ENCODE measurements at places on chromosomes 7 and 10. TPM values are rescaled to one million over a fixed set of nuclear protein-coding genes. Genes with fewer than 3 reads are reported as not detected.

Gene PHYHIPL
- 0.09 TPM for total RNA-seq

Gene ACBD5
- total RNA-seq, result 34.9 TPM

Gene ITGA8
- total RNA-seq, result 4.5 TPM

Gene PPP1R3A
- total RNA-seq, result 54.1 TPM

Gene CCDC172
- total RNA-seq, result not detected

Gene MMD2
- not detected for total RNA-seq

Gene THSD7A
- 2.0 TPM for total RNA-seq

Gene SLC26A4
- total RNA-seq, result 0.74 TPM

Gene RALA
- 21.6 TPM for total RNA-seq

Gene AFAP1L2
- total RNA-seq, result 5.5 TPM

Gene LIPF
- not detected for total RNA-seq

Gene MBL2
- not detected for total RNA-seq

Gene HOXA6
- total RNA-seq, result not detected

Gene CDK13
- total RNA-seq, result 28.1 TPM

Gene INPP5F
- 6.2 TPM for total RNA-seq

Gene FAM180A
- total RNA-seq, result 3.6 TPM

Gene FLNC
- 257 TPM for total RNA-seq

Gene MRPL43
- 47.3 TPM for total RNA-seq

Gene CHST15
- total RNA-seq, result 9.2 TPM

Gene SNCG
- 51.0 TPM for total RNA-seq

Gene AZGP1
- 91.1 TPM for total RNA-seq

Gene CALML5
- total RNA-seq, result not detected

Gene GRID1
- 0.59 TPM for total RNA-seq

Gene IFIT1B
- not detected for total RNA-seq

Gene CALCR
- total RNA-seq, result 0.09 TPM

Gene GJD4
- total RNA-seq, result not detected

Gene SND1
- 111 TPM for total RNA-seq

Gene GDF2
- not detected for total RNA-seq
